ENCODE measurements at places on chromosomes 13 and 19.

- no peak for DNase-seq
These were observed 15.0 kb upstream of the ALOX5AP start for GRCh38 chr13:30720172-30720869.

GRCh38 chr13:83829810-83830209, 52.5 kb downstream of the SLITRK1 start:
- no peak for DNase-seq

DNA sequence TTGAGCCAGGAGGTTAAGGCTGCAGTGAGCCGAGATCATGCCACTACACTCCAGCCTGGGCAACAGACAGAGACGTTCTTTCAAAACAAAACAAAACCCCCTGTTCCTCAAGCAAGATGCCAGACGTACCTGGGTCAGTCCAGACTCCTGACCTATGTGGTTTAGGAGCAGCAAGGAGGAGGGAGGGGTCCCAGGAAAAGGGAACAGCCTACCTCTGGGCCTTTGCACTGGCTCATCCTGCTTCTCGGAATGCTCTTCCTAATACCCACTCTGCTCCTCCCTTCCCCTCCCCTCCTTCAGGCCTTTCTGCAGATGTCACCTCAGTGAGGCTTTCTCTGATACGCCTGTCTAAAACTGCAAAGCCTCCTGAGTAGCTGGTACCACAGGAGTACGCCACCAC, 9.5 kb downstream of the RINL start:
- no peak for DNase-seq

- DNase-seq, result no peak
These were observed 64.9 kb downstream of the TRPM4 start for GRCh38 chr19:49222528-49222927.

- DNase-seq, result peak; percentile 97
These were observed 2.0 kb downstream of the VSIG10L start for GRCh38 chr19:51339687-51340656.

DNA sequence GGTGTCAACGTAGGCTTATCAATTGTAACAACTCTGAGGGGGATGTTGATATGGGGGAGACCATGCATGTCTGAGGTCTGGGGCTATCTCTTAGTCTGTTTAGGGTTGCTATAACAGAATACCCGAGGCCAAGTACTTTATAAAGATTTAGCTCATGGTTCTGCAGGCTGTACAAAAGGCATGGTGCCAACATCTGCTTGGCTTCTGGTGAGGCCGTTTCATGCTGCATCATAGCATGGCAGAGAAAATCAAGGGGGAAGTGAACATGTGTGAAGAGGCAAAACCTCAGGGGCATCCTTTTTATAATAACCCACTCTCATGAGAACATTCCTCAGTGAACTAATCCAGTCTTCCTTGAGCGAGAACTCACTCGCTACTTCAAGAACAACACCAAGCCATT, 353.8 kb downstream of the ENOX1 start:
- DNase-seq, result no peak

DNA sequence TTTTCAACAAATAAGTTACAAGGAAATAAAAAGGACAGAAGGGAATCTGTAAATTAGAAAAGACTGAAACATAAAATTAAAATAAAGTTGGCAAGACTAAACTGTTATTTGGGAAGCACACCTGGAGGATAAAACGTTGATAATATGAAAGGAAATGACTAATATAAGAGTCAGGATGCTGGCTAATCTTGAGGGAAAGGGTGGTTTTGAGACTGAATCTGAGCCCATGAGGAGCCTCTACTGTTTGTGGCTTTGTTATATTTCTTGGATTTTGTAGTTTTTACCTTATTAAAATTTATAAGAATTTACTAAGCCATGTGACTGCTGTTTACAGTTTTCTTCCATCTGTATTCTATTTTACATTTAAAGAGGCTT, 718.0 kb upstream of the SPRY2 start:
- DNase-seq, result no peak

- no peak for DNase-seq
These were observed 11.2 kb downstream of the EGLN2 start for GRCh38 chr19:40810160-40810559.

GRCh38 chr13:58266271-58266670, 634.7 kb downstream of the PCDH17 start:
- DNase-seq, result no peak

DNA sequence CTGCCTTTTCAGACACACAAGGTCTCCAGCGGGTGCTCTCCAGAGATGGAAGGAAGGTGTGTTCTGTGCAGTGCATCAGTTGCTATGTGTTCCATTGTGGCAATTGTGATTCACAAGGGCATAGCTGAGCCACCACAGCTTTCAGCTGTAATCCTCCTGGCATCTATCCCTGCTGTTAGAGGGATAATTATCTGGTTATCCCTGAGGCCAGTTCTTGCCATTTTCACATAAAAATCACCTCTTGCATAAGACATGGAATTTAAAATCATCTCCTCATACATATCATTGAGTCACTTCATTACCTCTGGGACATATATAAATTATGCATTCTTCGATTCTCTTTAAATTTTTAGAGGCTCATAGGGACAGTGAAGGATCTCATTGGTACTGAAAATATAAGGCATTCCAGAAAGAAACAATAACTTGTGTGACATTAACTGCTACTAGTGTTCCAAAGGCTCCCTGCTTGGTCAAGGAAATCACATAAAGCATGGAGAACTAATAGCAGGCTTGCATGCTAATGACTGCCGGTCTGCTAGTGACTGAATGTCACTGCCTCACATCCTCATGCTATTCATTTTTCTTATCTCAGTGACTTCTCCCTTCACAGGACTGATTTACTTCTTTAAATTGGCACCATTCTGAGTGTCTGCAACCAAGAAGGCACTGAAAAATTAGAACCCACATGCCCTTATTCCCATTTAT, 214.0 kb downstream of the ENOX1 start:
- DNase-seq, result no peak

- DNase-seq, result no peak
These were observed 417.1 kb downstream of the LMO7 start for GRCh38 chr13:76053181-76053580.

DNA sequence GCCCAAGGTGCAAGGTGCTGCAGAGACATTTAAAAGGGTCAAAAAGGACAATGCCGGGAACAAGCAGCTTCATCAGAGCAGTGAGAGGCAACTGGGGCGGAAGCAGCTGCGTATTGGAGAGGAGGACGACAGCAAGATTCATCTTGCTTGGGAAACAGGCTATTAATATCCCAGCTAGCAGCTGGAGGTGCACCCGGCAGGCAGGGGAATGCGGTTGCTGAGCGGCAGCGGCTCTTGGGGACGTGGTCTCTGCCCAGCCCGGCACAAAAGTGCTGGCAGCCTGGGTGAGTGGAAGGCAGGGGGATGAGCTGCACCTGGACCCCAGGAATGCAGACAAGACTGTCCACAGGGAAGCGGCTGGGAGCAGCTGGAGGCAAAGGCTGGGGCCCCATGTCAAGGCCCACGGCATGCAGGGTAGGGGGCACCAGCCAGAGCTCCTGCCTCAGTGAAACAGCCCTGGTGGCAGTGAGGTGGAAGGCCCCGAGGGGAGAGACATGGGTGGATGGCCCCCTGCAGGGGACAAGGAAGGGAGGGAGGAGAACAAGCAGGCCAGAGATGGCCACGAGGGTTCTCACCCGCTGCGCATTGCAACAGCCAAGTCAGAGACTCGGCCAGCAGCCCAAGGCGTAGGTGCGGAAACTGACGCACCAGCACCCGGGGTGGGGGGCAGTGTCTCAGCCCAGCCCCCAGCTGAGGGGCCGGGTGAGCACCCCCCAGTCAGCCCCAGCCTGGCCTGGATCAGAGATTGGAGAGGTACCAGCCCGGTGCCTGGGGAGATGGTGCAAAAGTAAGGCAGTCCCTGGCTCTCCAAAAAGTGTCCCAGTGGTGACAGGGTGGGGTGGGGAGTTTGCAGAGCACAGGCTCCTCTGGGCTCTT, 34.4 kb downstream of the PEPD start:
- no peak for DNase-seq

- no peak for DNase-seq
These were observed 49.4 kb downstream of the LYL1 start for GRCh38 chr19:13053238-13053637.

DNA sequence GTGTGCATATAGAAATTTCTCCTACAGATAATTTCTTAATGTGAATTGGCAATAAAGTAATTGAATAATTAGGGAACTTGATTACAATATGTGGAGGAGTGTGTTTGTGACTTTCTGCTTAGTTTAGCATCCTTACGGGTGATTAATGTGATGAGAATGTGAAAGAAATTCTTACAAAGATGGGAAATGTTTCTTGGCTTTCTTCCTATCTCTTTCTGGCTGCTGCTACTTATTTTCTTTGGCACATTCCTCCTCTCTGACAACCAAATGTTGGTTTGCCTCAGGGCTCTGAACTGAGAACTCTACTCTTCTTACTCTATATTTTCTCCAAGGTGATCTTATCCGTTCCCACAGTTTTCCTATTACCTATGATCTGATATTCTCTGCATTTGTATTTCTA, 300.1 kb downstream of the TBC1D4 start:
- DNase-seq, result no peak

Measured in type B pancreatic cell (in vitro differentiated cells).